ENCODE measurements at places on chromosomes 7 and 10. TPM values are rescaled to one million over a fixed set of nuclear protein-coding genes. Genes with fewer than 3 reads are reported as not detected.

The PTPRE gene
- total RNA-seq: 47.6 TPM

The MUC12 gene
- total RNA-seq: 0.39 TPM

The GPR158 gene
- not detected for total RNA-seq

The HEPACAM2 gene
- not detected for total RNA-seq

The SPDYE1 gene
- not detected for total RNA-seq

The ATG9B gene
- 17.1 TPM for total RNA-seq

The H2BK1 gene
- not detected for total RNA-seq

The LIPN gene
- total RNA-seq: not detected

GRCh38 chr10:47020471-47020870 lies 109.2 kb downstream of the PTPN20 start:
- DNase-seq: no peak

GRCh38 chr10:23695825-23696420 lies 257.0 kb downstream of the OTUD1 start:
- DNase-seq: no peak

DNA sequence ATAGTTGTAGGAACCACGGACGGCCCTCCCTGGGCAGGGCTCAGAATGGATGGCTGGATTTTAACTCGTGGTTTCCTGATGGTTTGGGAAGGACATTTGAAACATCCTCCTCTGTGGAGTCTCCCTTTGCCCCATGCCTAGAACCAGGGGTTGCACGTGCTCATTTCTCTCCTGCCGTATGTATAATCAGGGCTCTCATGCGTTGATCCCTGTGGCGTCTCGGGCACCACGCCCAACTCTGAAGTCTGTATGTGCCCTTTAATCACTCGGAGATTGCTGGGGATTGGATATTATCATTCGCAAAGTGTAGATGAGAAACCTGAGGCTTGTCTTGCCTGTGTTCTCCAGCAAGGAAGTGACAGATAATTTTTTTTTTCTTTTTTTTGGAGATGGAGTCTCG lies 257.1 kb downstream of the CAMK1D start:
- DNase-seq: no peak

DNA sequence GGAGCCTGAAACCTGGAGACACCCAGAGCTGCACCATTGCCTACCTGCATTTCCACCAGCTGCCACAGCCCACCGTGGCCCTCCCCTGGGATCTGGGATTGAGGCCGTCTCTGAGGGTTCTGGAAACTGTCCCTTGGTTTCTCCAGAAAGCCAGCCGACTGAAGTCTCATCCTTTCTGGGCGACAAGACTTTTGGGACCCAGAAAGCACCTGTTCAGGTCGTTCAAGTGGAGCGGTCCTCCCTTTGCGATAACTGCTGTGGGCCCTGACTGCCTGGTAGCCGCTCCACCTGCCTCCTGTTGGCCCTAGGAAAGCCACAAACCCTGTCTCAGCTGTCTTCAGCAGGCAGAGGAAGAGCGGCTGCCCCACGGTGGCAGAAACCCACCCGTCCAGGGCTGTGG lies 346.0 kb upstream of the MKI67 start:
- DNase-seq: no peak

DNA sequence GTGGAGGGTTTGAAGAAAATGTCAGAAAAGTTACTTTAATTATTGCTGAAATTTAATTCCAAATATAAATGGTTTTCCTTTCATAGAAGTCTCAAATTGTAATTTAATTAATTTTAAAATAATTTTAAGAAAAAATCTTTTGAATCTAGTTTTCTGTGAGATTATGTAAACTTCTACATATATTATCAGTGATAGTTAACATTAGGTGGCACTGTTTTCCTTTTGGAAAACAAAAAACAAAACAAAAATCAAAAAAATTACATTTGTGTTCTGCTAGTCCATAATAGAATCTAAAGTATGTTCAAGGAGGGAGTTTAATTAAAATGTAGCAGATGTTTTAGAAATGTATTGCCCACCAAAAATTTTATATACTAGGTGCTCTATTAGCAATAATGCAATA lies 1456.7 kb downstream of the REEP3 start:
- DNase-seq: no peak

DNA sequence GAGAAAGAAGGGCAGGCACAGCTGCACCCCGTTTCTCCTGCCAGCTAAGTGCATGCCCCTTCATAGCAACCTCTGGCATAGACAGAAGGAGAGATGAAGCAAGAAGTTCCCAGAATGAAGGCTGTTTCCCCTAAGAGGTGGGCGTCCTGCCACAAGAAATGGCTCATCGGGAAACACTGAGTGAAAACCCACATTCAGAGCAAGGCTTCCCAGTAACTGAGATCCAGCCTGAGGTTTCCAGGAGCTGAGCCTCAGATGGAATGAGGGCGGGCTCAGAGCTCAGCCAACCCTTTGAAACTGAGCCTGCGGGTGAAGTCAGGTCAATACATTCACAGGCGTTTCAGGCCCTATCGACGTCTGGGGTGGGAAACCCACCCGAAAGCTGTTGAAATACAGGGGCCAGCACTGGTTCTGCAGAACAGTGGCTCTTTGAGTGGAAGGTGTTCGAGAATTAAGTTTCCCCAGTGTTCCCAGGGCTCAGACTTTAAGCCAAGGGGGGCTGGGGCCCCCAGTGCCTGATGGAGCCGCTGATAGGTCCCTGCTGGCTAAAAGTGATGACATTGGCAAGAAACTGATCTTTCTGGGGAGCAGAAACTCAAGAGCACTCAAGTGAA lies 510.2 kb downstream of the RPS24 start:
- DNase-seq: no peak

GRCh38 chr10:132400547-132401151 lies 3.6 kb downstream of the PWWP2B start:
- DNase-seq: no peak

- DNase-seq: no peak
Measured at GRCh38 chr7:1004018-1004852, 21.3 kb downstream of the CYP2W1 start.

DNA sequence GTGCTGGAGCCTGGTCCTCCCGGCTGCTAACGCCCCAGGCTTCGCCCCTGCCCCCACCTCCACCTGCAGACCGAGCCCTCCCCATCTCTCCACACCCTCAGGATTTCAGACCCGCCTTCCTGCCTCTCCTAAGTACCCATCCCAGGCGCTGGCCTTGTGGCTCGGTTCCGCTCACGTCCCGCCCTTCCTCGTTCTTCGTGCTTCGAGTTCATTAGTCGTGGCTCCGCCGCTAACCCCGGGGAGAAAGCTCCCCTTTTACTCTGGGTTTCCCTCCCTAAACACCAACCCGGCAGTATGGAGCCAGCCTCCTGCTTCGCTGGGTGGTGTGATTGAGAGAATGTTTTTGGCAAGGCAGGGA lies 11.2 kb downstream of the EMX2 start:
- no peak for DNase-seq

- no peak for DNase-seq
Measured at GRCh38 chr10:102102421-102102820, 17.7 kb downstream of the LDB1 start.

DNA sequence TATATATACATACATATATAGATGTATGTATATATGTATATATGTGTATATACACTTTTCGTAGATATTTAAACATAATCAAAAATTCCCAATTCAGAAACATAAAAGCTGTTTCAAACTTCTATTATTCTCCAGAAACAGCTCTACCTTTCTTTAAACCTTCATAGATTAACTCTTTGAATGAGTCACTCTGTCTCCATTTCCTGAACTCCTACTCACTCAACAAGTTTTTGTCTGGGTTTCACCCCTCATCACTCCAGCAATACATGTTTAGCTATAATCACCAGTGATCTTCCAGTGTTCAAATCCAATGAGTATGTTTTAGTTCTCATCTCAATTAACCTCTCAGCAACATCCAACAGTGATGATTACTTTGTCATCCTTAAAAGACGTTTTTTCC lies 9.6 kb downstream of the DGKB start:
- no peak for DNase-seq

- no peak for DNase-seq
Measured at GRCh38 chr7:106346678-106347217, 62.0 kb upstream of the NAMPT start.

DNA sequence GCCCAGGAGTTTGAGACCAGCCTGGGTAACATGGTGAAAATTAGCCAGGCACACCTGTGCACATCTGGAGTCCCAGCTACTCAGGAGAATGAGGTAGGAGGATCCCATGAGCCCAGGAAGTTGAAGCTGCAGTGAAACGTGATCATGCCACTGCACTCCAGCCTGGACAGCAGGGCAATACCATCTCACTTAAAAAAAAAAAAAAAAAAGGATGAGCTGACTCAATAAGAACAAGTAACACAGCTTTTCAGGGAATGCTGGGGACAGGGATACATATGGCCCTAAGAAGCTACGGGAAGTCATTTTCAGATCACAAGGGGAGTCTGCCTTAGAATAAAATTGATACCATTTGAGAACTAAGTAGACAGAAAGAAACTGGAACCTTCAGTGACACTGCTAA lies 41.7 kb downstream of the FAM171A1 start:
- DNase-seq: no peak

DNA sequence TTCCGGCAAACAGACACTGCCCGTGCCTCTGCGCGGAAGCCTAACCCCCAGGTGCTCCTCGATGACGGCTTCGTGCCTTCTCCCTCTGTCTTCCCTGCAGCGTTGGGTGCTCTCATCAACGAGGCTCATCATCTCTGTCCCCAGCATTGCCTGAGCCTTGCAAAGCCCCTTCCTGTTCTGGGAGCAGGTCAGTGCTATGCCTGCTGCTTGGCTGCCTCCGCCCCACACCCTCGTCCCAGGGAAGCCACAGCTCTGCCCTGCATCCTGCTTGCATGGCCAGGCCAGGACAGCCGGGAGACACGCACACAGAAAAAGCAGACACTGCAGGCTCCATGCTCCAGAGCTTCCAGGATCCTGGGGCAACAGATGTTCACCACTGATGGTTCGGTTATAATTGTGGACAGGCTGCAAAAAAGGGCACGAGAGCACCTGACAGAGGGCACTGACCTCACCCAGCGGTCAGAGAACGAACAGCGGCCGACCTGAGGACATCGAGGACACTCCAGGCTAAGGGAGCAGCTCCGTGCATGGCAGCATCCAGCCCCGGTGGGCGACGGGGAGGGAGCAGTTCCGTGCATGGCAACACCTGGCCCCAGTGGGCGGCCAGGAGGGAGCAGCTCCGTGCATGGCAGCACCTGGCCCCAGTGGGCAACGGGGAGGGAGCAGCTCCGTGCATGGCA lies 265.5 kb downstream of the PTPRN2 start:
- DNase-seq: no peak
